ENCODE measurements at places on chromosomes 2 and 18.

- DNase-seq: no peak
Observed at GRCh38 chr2:98471402-98472131, 26.9 kb downstream of the INPP4A start.

- DNase-seq: no peak
Observed at GRCh38 chr2:115161771-115162493, 719.5 kb downstream of the DPP10 start.

GRCh38 chr2:150472511-150472899, 15.0 kb downstream of the RND3 start:
- no peak for DNase-seq

GRCh38 chr2:217475791-217476190, 527.0 kb downstream of the TNS1 start:
- DNase-seq: no peak

GRCh38 chr18:58687871-58688308, 16.6 kb downstream of the MALT1 start:
- peak; percentile 67 for DNase-seq

GRCh38 chr2:128354726-128355470, 36.2 kb upstream of the HS6ST1 start:
- no peak for DNase-seq

DNA sequence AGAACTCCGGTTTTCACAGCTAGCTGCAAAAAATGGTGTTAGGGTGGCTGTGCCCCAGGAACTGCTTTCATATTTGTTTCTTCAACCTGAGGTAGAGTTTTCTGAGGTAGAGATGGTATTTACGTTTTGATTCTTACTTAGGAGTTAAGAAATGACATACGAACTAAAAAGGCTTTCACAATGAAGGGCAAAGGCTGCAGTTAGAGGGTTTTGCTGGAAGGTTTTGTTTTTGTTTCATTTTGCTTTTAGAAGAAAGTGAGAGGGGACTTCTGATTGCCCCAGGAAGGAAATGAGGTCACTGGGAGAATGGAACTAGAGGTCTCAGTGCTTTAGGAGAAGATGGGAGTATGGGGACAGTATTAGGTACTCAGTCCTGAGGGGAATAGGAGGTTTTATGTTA, 15.5 kb downstream of the CDCA7 start:
- no peak for DNase-seq

- no peak for DNase-seq
Observed at GRCh38 chr2:121094101-121094500, 190.9 kb downstream of the TFCP2L1 start.

- no peak for DNase-seq
Observed at GRCh38 chr2:48900321-48901014, 144.9 kb upstream of the LHCGR start.

DNA sequence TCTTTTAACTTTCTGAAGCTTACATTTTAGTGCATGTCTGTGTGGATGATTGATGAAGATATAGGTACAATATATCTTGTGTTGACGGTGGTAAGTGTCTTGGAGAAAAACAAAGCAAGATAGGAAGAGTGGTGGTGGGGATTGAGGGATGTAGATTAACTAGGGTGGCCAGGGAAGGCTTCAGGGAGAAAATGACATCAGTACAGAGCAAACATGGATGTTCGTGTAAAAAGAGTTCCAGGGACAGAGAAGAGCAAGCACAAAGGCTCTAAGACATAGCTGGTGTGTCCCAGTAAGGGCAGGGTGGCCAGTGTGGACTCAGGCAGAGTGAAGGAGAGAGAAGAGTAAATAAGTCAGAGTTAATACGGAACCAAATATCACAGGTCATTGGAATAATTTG, 2.7 kb upstream of the CERS6 start:
- no peak for DNase-seq

GRCh38 chr2:228646061-228646460, 464.6 kb upstream of the SPHKAP start:
- no peak for DNase-seq

- DNase-seq: no peak
Observed at GRCh38 chr2:107412981-107413380, 413.7 kb upstream of the RGPD4 start.

- no peak for DNase-seq
Observed at GRCh38 chr2:85806358-85807118, 52.7 kb downstream of the ATOH8 start.

GRCh38 chr2:157784169-157784822, 91.8 kb downstream of the ACVR1 start:
- no peak for DNase-seq

DNA sequence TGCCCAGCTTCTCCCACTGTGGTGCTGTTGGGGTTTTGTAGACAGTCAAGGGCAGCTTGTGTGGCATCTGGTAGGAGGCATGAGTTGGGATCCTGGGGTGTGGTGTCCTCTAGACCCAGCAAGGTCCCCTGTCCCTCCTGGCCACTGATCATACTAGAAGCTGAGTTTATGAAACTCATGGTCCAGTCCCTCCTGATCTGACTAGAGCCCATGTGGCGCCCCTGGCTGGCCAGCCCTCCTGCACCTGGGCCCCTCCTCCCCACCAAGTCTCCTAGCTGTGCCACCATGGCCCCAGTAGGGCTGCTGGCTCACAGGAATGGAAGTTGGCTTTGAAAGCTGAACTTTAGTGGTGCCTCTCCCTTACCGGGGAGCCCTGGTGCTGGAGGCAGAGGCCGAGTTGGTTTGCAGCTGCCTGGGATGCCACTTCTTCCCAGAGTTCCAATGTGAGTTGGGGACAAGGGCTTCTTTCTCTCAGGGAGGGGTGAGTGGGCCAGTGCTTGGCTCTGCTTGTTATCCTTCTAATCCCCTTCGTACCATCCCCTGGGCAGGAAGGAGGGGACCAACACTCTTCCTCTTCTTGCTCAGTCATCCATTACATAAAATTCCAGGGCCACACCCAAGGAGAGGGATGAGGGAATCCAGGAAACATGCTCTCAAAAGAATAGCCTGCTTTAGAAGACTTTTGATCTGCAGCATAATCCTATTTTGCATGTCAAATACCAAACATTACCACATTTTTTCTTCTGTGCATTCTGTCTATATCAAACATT, 37.5 kb upstream of the HAAO start:
- DNase-seq: no peak

DNA sequence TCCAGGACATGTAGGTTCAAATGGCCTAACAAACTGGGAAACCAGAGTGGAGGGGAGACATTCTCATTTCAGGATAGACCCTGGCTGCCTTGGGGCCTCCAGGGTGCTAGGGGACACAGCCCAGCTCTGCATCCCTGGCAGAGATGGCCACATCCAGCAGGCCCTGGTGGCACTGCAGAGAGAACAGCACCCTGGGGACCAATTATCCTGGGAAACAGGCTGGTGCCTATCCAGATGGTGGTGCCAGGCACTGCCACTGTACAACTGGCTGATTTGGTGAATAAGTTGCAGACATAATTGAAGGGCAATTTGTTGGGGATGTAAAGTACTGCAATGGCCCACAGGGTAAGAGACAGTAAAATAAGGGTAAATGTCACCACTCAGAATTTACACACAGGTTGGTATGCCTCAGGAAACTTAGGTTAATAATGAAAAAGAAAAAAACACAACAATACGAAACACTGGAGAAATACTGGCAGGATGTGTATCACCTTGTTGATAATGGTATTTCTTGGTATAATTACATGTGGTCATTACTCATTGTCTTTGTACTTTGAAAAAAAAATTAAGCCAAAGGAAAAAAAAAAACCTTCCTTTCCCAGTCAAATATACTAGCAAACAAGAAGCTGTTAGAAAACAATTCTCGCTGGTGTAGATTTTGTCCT, 12.8 kb upstream of the SFTPB start:
- DNase-seq: no peak

GRCh38 chr2:222840060-222840802, 20.6 kb upstream of the ACSL3 start:
- DNase-seq: no peak

DNA sequence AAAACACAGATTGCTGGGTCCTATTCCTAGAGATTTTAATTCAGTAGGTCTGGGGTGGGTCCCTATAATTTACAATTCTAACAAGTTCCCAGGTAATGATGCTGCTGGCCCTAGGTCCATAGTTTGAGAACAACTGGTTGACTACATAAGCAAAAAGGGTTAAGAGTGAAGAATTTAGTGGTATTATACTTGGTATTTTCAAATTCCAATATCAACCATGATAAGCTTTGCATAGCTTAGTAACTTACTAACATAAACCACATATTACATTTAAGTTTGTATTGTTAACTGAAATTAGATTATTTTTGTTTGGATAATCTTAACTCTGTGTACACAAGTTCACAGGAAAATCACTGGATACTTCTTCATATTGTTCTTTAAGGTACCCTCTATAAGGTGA, 862.9 kb upstream of the ACVR2A start:
- no peak for DNase-seq

DNA sequence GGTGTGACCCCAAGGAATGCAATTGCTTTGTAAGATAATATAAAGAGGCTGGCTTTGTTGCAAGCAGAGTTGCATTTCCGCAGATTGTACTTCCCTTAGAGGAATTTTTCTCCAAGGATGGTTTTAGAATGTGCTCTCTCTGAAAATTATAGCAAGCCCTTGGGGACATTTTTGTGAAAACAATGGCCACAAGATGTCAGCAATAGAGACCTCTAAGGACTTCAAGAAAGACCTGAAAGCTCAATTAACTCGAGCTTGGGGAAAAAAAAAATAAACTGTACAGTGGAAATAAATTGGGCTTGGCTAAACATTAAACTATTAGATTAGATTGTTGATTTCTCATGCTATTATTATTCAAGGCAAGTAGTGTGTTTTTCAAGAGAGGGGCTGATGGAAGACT, 81.3 kb upstream of the KYNU start:
- no peak for DNase-seq

- no peak for DNase-seq
Observed at GRCh38 chr2:38060236-38061018, 15.5 kb downstream of the CYP1B1 start.

Measured in activated naive CD4-positive, alpha-beta T cell treated with Interleukin-2 at 50 U/mL for 16 hours (primary cell).